ENCODE measurements at places on chromosomes 5 and 9. TPM values are rescaled to one million over a fixed set of nuclear protein-coding genes. Genes with fewer than 3 reads are reported as not detected.

Gene PCDHB11
- not detected for total RNA-seq

- DNase-seq = no peak
These were observed 49.2 kb upstream of the FBXL17 start for GRCh38 chr5:108430931-108431608.

DNA sequence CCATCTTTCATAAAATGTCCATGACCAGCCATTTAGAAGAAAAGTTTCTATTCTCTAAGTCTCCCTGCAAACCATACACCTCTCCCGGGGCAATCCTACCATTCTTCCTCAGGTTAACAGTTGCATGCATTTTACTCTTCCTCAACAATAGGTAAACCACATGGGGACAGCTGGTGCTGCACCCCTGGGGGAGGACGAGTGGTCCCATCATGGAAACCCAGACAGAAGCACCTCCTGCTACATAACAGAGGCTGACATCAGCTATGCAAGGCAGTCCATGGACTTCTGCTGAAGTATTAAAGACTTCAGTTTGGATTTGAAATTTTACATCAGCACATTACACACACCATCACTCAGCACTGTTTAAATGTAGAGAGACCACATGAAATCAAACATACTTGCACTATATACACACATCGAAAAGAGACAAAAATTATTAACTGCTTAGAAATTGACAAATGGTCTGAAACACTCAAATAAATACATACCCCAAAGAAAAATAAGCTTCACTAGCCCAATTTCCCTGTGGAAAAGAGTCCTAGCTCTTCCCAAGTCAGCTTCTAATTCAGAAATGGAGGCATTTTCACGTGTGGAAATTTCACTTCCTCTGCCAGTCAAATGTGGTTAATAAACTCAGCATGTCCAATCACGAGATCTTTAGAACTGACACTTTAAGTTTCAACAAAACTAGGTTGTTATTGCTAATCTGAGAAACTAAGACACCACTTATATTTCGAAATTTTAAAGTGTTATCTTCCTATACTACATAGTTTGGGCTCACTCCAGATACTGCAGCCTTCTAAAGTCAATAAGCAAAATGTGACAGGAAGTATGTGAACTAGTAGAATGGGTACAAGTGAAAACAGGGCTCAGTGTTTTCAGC lies 173.4 kb downstream of the ROR2 start:
- DNase-seq = no peak

DNA sequence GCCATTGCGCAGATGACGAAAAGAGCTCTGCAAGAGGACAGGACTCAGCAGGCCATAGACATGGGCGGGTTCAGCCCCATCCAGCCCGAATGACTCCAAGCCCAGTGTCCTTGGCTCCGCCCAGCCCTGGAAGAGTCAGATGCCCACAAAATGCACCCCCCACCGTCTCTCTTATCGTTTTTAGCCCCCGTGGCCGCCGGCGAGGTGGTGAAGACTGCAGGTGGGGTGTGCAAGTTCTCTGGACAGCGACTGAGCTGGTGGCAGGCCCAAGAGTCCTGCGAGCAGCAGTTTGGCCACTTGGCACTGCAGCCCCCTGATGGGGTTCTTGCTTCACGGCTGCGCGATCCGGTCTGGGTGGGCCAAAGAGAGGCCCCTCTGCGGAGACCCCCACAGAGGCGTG lies 2.1 kb downstream of the ADGRD2 start:
- no peak for DNase-seq

Gene CFAP90
- total RNA-seq = not detected

- DNase-seq = peak; percentile 28
These were observed 10.8 kb upstream of the IFNA2 start for GRCh38 chr9:21395778-21396717.

DNA sequence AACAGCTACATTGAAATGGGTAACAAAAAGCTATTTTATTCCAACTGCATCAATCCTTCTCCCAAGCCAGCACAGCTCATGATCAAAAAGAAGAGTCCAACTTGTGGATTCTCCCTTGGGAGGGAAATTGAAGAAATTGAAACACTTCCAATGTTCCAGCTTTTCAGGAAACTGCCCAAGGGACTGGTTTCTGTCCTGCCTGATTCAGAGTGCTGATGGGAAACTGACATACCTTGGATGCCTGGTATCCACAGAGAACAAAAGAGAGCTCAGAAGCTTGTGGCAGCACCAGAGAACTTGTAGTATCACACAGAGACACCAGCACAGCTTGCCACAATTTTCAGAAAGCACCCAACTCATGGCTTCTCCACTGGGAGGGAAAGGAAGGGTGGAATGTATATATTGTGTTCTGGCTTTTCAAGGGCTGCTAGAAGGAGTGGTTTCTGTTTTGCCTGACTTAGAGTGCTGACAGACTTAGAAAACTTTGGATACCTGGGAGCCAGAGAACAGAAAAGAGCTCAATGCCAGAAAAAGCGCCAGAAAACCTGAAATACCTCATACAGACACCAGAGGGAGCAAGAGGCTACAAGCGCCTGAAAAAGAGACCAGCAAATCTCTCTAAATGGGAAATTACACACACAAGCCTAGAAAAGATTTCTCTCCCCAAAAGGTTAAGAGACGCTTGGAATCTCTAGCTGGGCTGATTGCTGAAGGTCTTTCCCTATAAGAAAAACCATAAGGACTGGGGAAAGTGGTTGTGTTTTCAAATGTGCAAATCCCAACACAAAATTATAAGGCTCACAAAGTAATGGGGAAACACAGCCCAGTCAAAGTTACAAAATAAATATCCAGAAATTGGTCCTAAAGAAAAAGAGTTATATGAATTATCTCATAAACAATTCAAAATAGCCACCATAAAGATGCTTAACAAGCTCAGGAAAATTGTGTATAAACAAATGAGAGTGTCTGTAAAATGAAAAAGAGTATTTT lies 178.8 kb downstream of the SPOCK1 start:
- no peak for DNase-seq

Gene LCN15
- total RNA-seq = not detected

DNA sequence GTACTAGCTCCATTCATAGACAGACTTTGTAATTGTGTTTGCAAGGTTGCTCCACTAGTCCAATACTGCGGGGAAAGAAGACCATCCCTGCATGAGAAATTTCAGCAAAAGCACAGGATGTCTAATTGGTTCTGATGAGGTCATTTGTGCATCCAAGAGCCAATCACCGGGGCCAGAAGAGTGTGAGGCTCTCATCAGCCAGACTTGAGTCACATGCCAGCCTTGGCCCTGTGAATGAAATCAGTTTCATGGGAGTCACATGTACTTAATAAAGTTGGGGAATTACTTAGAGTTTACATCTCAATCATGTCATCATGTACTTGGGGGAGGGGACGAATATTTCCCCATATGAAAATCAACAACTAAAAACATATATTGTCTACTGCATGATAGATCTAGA lies 1236.0 kb downstream of the MAT2B start:
- DNase-seq = no peak

Gene TAL2
- total RNA-seq = not detected

Gene ARID3C
- total RNA-seq = not detected

Gene LARP1
- 338 TPM for total RNA-seq

GRCh38 chr5:77936365-77936693 lies 160.2 kb upstream of the TBCA start:
- DNase-seq = no peak

DNA sequence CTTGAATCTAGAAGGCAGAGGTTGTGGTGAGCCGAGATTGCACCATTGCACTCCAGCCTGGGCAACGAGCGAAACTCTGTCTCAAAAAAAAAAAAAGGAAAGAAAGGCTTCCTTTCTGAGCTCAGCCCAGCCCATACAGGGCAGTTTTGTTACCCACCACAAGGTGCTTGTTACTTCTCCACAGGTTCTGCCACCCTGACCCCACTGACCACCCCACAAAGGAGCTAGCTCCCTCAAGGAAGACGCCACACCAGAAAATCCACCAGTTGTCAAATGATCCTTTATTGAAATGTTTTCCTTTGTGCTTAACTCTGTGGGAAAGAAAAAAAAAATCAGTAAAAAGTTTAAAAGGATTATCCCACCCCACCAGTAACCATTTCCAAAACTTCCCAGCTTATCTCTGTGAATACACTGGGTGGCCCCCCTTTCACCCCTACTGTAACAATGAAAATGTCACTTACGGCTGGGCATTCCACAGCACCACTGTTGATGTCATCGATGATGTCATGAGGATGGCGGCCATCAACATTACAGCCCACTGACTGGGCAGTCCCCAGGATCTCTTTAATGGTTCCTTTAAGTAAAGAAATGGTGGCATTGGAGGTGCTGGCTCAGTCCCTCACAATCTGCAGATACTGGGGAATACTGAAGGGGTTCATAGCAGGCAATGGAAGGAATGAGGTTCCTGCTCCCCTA lies 3.6 kb downstream of the RPL12 start:
- no peak for DNase-seq

DNA sequence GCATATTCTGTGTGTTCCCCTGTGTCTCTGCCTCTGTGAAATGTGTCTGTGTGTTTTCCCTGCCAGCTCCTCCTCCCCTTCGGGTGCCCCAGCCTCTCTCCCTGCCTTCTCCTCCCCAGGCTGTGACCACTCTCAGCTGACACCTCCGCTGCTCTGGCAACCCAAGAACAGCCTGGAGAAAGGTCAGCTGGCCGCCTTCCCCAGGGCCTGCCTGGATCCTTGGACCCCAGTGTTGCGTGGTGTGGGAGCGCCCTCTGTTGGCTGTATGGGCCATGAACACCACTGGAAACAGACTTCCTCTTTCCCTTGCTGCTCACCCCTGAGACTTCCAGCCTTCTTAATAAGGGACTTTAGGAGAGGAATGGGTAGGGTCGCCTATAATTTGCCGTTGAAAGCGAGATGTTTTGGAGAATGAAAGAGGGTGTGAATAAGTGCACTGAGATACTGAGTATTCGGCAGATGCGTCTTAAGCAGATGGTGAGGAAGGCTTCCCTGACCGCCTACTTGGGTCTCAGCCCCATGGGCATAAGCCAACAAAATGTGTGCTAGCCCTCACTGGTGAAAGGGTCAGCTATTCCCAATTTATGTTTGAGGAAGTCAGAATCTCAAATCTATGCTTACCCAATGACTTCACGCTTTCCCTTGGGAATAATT lies 114.9 kb upstream of the TRIM32 start:
- DNase-seq = no peak

Gene INSL4
- not detected for total RNA-seq

DNA sequence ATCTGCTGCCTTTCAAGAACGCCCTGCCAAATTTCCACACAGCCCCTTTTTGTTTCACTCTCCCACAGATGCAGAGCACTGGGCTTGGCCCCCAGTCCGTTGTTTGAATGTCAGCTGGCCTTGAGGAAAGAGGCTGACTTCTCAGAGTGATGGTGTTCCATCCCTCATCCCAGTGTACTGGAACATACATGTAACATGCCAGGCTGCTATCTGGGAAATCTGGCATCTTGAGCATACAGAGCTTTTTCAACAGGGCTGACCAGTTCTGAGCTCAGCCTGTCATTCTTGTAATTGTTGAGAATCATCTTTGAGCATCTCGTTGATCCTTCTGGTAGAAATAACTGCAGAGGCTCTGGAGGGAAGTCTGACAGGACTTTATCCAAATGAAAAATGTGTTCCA lies 2.8 kb downstream of the GALNT10 start:
- no peak for DNase-seq

DNA sequence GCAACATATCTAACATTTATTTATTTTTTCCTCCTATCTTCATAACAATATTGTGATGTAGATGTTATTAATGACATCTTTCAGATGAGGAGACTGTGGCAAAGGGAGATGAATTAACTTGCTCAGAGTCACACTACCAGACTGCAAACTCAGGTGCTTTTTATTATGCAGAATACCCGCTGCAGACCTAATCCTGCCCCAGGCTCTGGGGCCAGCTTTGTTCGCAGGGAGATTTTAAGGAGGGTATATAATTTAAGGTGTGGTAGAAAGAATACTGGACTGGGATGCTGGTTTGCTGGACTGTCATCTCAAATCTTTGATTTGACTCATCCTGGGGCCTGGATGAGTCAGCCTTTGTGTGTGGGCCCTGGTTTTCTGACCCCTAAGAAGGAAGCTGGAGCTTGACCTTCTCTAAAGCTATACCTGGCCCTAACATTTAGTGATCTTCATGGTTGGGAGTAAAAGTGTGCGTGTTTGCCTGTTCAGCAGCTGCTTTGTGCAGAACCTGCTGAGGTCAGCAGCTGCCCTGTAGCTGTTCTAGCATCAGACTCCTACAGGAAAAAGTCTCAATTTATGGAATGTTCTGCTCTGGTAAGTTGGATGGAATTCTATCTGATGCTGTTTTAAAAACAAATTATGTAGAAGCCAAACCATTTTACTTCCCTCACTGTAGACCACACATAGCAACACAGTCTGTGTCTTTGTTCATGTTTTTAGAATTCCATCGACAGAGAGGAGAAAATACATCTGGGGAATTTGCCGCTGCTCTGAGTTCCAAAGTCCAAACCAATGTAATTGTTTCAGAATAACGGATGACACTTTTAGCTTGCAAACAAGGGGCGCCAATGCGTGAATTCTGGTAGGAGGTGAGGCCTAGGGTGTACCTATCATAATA lies 4.5 kb downstream of the SLC36A1 start:
- no peak for DNase-seq

Gene MAMDC4
- total RNA-seq = 18.2 TPM

Gene FBP1
- 0.39 TPM for total RNA-seq

Gene ECM2
- total RNA-seq = not detected

Gene TXNDC8
- not detected for total RNA-seq

Gene RALGPS1
- total RNA-seq = 1.8 TPM

- no peak for DNase-seq
These were observed 26.8 kb downstream of the ACTBL2 start for GRCh38 chr5:57455511-57456455.

Gene ITK
- 251 TPM for total RNA-seq

DNA sequence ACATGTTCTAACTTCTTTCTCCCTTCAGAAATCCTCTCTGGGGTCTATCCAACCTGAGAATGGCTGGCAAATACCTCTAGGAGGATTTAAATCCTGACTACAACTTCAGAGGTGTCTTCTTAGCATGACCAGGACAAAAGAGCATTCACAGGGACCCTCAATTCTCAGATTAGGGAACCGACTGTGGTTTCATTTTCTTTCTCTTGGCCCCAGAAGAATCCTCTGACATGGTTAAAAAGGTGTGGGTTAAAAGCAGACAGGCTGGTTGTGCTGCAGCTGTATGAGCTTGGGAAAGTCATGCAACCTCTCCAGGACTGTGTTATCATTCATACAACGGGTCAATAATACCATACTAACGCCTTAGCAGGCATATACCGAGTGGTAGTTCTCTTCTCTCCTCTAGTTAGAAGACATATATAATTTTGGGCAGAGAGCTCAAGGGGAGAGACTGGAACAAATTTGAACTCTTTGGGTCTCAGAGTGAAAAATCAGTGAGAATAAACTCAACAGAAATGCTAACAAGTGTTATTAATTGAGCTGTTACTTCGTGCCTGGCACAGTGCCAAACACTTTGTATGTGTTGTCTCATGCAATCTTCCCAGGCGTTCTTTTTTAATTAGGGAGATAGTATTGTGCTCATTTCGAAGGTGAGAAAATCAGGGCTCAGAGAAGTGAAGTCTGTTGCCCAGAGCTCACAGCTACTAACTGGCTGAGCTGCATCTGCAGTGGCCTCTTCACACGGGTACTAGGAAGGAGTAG lies 35.2 kb downstream of the INSYN2B start:
- DNase-seq = no peak

DNA sequence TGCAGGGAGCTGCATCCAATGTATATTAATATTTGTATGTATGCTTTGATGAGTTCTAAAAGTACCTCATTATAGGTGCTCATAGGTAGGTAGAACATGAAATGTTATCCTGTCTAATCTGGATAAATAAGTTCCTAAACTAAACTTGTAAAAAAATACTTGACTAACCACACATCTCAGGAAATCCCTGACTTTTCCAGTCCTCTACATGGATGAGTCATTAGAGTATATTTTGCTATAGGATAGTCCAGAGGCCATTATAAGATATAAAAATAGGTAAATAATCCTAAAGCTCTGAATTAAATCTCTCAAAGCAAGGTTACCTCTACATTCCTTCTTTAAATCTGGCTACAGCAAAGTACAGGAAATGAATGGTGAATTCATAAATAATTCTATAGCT lies 404.3 kb downstream of the RAB3C start:
- DNase-seq = no peak
